Upper lobe of right lung (tissue), 1 donor: ENCODE measurements at places on chromosomes 7 and 10. TPM values are rescaled to one million over a fixed set of nuclear protein-coding genes. Genes with fewer than 3 reads are reported as not detected.

- no peak for DNase-seq
These were observed 585.1 kb upstream of the GRM3 start for GRCh38 chr7:86058649-86059048.

- no peak for DNase-seq
These were observed 166.8 kb downstream of the C1GALT1 start for GRCh38 chr7:7349156-7349555.

Gene NKX2-3
- total RNA-seq, result 0.26 TPM

DNA sequence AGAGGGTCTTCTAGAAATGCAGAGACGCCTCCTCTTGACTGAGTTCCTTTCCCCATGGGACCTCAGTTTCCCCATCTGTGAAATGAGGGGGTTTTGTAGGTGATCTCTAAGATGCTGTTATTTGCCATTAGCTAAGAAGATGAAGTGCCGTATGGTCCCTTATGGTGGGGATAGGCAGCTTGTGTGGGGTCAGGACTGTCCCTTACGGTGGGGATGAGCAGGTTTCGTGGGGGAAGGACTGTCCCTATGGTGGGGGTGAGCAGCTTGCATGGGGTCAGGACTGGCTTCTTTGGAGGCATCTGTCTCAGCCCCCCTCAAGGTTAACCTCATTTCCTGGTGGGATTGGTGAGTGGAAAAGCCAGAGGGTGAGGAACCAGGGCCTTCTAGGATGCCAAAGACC is 148.3 kb upstream of the GPR26 start:
- no peak for DNase-seq

- no peak for DNase-seq
These were observed 7.1 kb upstream of the EMX2 start for GRCh38 chr10:117535298-117536071.

- DNase-seq, result no peak
These were observed 59.2 kb downstream of the SLC16A12 start for GRCh38 chr10:89476150-89476549.

DNA sequence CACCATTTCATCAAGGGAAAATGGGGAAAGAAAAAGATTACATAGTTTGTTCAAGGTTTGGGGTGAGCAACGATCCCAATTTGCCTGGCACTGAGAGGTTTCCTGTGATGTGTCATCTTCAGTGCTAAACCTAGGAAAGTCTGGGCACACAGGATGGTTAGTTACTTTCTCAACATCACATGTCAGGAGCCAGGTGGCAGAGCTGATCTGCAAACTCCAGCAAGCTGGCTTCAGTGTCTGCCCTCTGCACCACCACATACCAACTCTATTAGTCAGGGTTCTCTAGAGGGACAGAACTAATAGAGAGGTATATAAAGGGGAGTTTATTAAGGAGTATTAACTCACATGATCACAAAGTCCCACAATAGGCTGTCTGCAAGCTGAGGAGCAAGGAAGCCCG is 11.3 kb downstream of the ADAM12 start:
- no peak for DNase-seq
